ENCODE measurements at places on chromosomes 7 and 10.

GRCh38 chr10:5447056-5447455, 34.7 kb downstream of the NET1 start:
- peak overlapping the region; percentile 63 for H3K4me3 ChIP-seq
- DNase-seq = no peak
- peaks cover 19% of the 10 kb centered on the region for H3K4me1 ChIP-seq
- H3K27ac ChIP-seq = peak overlapping the region; percentile 43
- H3K27me3 ChIP-seq = no peaks in the 10 kb centered on the region
- no peaks in the 10 kb centered on the region for H3K36me3 ChIP-seq

- no peak for DNase-seq
- H3K4me1 ChIP-seq = no peaks in the 10 kb centered on the region
- H3K27me3 ChIP-seq = no peaks in the 10 kb centered on the region
- no peak overlapping the region for H3K4me3 ChIP-seq
- no peak overlapping the region for H3K27ac ChIP-seq
- H3K36me3 ChIP-seq = no peaks in the 10 kb centered on the region
Measured at GRCh38 chr7:1646957-1647891, 22.9 kb upstream of the ELFN1 start.

DNA sequence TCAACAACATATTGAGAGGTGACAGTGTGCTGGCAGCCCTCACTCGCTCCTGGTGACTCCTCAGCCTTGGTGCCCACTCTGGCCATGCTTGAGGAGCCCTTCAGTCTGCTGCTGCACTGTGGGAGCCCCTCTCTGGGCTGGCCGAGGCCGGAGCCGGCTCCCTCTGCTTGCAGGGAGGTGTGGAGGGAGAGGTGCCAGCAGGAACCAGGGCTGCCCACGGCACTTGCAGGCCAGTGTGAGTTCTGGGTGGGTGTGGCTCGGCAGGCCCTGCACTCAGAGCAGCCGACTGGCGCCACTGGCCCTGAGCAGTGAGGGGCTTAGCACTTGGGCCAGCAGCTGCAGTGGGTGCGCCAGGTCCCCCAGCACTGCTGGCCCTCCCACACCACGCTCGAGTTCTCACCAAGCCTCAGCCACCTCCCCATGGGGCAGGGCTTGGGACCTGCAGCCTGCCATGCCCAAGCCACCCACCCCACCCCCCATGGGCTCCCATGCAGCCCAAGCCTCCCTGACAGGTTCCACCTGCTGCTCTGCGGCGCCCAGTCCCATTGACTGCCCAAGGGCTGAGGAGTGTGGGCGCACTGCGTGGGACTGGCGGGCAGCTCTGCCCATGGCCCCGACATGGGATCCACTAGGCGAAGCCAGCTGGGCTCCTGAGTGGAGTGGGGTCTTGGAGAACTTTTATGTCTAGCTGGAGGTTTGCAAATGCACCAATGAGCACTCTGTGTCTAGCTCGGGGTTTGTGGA, 377.1 kb upstream of the ANKRD30A start:
- no peak overlapping the region for H3K27ac ChIP-seq
- no peak overlapping the region for H3K4me3 ChIP-seq
- no peaks in the 10 kb centered on the region for H3K4me1 ChIP-seq
- no peaks in the 10 kb centered on the region for H3K27me3 ChIP-seq
- DNase-seq = no peak

DNA sequence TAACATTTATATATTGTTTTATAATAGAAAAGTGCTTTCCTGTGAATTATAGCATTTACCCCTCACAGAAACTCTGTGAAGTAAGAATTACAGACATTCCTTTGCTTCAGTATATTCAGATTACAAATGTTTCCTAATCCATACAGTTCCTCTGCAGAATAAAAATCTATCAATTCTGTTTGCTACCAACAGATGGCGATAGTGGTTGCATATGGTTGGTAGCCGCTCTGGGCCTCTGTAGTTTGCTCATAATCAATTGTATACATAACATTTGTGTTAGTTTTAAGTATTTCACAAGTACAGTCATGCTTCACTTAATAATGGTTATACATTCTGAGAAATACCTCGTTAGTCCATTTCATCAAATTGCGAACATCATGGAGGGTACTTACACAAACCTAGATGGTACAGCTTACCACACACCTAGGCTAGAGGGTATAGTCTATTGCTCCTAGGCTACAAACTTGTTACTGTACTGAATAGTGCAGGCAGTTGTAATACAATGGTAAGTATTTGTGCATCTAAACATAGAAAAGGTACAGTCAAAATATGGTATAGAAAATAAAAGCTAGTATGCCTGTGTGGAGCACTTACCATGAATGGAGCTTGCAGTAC, 94.4 kb upstream of the STEAP4 start:
- H3K36me3 ChIP-seq = no peaks in the 10 kb centered on the region
- H3K27me3 ChIP-seq = no peaks in the 10 kb centered on the region
- no peak overlapping the region for H3K4me3 ChIP-seq

- peak overlapping the region; percentile 19 for H3K4me3 ChIP-seq
- no peak overlapping the region for H3K27ac ChIP-seq
- DNase-seq = peak; percentile 70
- H3K36me3 ChIP-seq = no peaks in the 10 kb centered on the region
- no peaks in the 10 kb centered on the region for H3K27me3 ChIP-seq
- peaks cover 88% of the 10 kb centered on the region for H3K4me1 ChIP-seq
Measured at GRCh38 chr7:149870701-149871483, 2.9 kb upstream of the ATP6V0E2 start.

DNA sequence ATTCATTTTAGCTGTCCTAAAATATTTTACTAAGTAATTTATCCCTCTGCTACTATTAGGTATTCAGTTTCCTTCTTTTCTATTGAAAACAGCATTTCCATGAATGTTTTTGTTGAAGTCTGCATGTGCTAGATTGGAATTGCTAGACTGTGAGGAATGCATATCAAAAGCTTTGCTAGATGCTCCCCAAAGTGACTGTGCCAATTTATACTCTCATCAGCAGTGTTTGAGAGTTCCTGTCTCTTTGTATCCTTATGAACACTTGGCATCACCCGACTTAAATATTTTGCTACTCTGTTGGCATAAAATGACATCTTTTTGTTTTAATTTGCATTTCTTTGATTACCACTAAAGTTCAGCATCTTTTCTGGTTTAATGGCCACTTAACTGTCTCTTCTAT, 45.0 kb upstream of the PRR15 start:
- no peak overlapping the region for H3K4me3 ChIP-seq
- DNase-seq = no peak
- no peaks in the 10 kb centered on the region for H3K27me3 ChIP-seq

- H3K4me3 ChIP-seq = no peak overlapping the region
- no peak overlapping the region for H3K27ac ChIP-seq
- DNase-seq = no peak
- H3K27me3 ChIP-seq = no peaks in the 10 kb centered on the region
- no peaks in the 10 kb centered on the region for H3K4me1 ChIP-seq
Measured at GRCh38 chr10:63375458-63375857, 90.3 kb downstream of the JMJD1C start.

DNA sequence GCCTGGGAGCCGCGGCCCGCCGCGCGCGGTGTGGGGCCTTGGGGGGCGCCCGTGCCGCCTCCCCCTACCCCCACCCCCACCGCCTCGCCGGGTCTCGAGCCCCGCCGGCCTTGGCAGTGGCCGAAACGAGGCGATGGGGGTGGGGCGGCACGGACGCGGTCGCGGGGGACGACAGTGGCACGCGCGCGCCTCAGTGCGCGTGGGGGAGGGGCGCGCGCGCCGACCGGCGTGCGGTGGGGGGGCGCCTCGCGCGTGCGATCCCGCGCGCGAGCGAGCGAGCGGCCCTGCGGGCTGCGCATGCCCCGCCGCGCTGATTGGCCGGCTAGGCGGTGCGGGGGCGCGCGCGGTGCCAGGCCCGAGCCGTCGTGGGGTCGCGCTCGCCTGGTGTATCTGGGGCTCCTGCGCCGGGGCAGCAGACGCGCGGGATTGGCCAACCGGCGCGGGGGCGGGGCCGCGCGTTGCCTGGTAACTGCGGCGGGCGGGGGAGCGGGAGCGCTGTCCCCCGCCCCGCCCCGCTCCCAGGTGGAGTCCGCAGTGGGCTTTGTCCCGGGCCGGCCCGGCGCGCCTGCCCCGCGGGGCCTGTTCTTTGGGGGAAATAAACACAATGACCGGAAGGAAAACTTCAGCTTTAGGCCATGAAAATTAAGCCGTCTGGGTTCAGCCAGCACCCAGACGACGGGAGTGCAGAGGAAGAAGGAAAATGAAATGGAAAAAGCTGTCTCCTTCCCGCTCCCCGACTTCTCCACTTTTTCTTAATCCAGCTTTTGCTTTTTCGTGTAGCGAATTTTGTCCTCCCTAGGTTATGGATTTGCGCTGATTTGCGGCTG, 873 bp downstream of the GTF2I start:
- H3K36me3 ChIP-seq = no peaks in the 10 kb centered on the region
- H3K27me3 ChIP-seq = no peaks in the 10 kb centered on the region
- peaks cover 40% of the 10 kb centered on the region for H3K4me1 ChIP-seq

DNA sequence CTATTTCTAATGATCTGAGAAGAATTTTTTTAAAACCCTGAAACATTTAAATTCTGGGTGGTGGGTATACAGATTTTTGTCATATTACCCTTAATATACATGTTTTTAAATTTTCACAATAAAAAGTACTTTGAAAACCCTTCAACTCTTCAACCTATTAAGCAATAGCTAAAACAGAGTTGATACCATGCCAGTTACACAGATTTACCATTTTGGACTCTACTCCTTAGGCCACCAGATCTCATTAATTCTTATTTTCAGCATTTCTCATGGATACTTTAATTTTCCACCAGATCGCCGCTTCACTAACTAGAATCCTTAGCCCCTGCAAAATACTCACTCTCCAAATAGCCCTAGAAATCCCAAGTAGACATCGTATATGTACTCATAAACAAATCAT, 12.7 kb upstream of the COL28A1 start:
- H3K36me3 ChIP-seq = no peaks in the 10 kb centered on the region
- H3K27me3 ChIP-seq = no peaks in the 10 kb centered on the region
- no peak overlapping the region for H3K4me3 ChIP-seq
- DNase-seq = no peak

- no peak for DNase-seq
- no peak overlapping the region for H3K27ac ChIP-seq
- no peaks in the 10 kb centered on the region for H3K36me3 ChIP-seq
- no peaks in the 10 kb centered on the region for H3K27me3 ChIP-seq
Measured at GRCh38 chr10:118173296-118173695, 126.6 kb upstream of the RAB11FIP2 start.

DNA sequence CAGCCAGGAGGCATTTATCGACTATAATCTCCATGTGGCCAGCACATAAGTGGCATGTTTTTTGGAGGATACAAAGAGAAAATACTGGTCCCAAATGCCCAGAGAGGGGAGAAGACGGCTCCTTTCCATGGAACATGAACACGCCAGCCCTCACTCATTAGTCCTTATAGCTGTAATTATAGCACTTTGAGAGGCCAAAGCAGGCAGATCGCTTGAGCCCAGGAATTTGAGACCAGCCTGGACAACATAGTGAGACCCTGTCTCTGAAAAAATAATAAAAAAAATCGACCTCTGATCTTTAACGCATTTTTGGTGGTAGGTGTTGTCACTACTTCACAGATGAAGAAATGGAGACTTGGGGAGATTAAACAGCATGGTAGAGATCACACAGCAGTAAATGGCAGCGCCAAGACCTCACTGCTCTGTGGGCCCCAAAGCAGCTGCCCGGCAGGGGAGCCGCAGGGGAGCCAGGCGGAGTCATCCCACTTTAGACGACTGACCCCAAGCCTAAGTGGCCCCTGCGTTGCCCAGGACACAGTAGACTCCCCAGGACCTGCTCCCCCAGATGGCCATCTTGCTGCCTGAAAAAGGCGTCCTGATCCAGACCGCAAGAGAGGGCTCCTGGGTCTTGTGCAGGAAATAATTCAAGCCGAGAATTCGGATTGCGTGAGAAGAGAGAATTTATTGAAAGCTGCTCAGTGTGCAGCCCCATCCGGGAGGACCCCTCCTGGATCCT, 21.2 kb upstream of the PRKAG2 start:
- no peak overlapping the region for H3K4me3 ChIP-seq
- no peak overlapping the region for H3K27ac ChIP-seq
- H3K27me3 ChIP-seq = peaks cover 11% of the 10 kb centered on the region
- no peaks in the 10 kb centered on the region for H3K4me1 ChIP-seq

DNA sequence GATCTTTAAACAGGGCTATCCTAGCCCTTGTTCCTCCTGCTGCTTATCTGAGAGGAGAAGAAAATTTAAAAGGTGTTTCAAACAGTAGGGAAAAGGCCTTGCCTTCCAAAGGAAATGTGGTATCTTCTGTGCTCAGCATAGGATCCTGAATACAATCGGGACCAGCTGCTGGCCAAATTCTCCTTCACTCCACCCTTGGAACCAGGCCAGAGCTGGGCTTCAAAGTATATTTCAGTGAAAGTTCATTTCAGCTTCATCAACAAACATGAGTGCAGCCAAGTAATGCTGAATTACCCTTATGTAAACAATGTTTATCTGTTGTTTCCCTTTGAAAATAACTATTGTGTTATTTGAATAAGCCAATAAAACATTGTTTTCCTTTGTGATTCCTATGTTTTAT, 146.5 kb upstream of the MEOX2 start:
- H3K4me3 ChIP-seq = no peak overlapping the region
- no peak overlapping the region for H3K27ac ChIP-seq
- H3K4me1 ChIP-seq = no peaks in the 10 kb centered on the region
- no peaks in the 10 kb centered on the region for H3K27me3 ChIP-seq

DNA sequence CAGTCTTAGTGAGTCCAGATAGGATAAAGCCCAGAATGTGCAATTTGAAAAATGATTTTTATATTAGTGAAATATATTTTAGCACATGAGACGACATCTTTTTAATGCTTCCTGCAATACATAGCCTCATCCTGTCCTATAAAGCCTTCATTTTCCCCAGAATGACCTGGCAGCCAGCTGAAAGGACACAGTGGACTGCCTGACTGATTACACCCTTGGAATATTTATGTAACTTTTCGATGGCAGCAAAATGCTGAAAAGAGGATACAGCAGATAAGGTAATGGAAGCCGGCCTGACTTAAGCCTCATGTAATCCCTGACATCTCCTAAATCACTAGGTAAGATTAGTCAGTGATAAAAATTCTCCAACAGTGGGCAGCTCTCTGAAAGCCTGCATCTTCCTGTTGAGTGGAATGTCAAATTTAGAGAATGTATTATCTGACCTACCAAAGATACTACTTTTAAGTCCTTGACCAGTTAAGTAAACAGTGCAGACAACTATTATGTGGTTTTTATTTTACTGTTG, 210.7 kb upstream of the STEAP1 start:
- H3K4me3 ChIP-seq = no peak overlapping the region
- no peaks in the 10 kb centered on the region for H3K4me1 ChIP-seq
- H3K27me3 ChIP-seq = no peaks in the 10 kb centered on the region
- no peaks in the 10 kb centered on the region for H3K36me3 ChIP-seq

GRCh38 chr7:55339033-55340000, 25.8 kb upstream of the LANCL2 start:
- no peak for DNase-seq
- no peaks in the 10 kb centered on the region for H3K27me3 ChIP-seq
- H3K4me3 ChIP-seq = no peak overlapping the region
- H3K27ac ChIP-seq = no peak overlapping the region
- no peaks in the 10 kb centered on the region for H3K4me1 ChIP-seq
- H3K36me3 ChIP-seq = no peaks in the 10 kb centered on the region

GRCh38 chr10:121919666-121920065, 8.2 kb downstream of the ATE1 start:
- H3K4me1 ChIP-seq = no peaks in the 10 kb centered on the region
- no peak overlapping the region for H3K27ac ChIP-seq
- DNase-seq = no peak
- no peaks in the 10 kb centered on the region for H3K36me3 ChIP-seq
- H3K27me3 ChIP-seq = no peaks in the 10 kb centered on the region
- H3K4me3 ChIP-seq = no peak overlapping the region

- H3K4me3 ChIP-seq = no peak overlapping the region
- no peak for DNase-seq
- no peaks in the 10 kb centered on the region for H3K27me3 ChIP-seq
- H3K27ac ChIP-seq = no peak overlapping the region
- no peaks in the 10 kb centered on the region for H3K36me3 ChIP-seq
Measured at GRCh38 chr10:3529691-3530090, 255.3 kb downstream of the KLF6 start.

GRCh38 chr10:49091450-49092210, 23.7 kb downstream of the VSTM4 start:
- H3K4me1 ChIP-seq = no peaks in the 10 kb centered on the region
- no peaks in the 10 kb centered on the region for H3K36me3 ChIP-seq
- H3K4me3 ChIP-seq = no peak overlapping the region
- no peaks in the 10 kb centered on the region for H3K27me3 ChIP-seq
